ENCODE measurements at places on chromosomes 5 and 9. TPM values are rescaled to one million over a fixed set of nuclear protein-coding genes. Genes with fewer than 3 reads are reported as not detected.
A peak's percentile ranks its signal among the peaks of the same experiment; 100 is the strongest.

DNA sequence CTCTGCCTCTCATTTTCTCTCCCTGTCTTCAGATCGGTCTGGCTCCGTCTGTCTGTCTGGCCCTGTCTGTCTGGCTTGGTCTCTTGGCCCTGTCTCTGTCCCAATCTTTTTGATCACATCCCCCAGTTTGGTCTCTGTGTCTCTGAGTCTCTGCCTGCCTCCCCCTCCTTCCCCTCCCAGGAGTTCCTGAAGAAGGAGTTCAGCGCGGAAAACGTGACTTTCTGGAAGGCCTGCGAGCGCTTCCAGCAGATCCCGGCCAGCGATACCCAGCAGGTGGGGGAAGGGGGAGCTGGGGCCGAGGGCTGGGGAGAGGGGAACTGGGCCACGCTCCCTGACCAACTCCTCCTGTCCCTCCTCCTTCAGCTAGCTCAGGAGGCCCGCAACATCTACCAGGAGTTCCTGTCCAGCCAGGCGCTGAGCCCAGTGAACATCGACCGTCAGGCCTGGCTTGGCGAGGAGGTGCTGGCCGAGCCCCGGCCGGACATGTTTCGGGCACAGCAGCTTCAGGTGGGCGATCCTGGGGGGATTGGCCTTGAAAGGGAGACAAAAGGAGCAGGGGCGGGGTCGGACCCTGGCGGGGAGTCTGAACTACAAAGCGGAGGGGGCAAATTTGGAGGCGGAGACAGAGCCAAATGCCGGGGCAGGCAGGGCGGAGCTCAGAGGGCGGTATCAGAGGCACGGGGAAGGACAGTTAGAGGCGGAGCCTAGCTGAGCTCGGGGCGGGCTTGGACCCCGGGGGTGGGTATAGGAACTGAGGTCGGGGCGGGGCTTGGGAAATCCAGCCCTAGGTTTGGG is 9.0 kb downstream of the RGS14 start:
- no peak for DNase-seq

DNA sequence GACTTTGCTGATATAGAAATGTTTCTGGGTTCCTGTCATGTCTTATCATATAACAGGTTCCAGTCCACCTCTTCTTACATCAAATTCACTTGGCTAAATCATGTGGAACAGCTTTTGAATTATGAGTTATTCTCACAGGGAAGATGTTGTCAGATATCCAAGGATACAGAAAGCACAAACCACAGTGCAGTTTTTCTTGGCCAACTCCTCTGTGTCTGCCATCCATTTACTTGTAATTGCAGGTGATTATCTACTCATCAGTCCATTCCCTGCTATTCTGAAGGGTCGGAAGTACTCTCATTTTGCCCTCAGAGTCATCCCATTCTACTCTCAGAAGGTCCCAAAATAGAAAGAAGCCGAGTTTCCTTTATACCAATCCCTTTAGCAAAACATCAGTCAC is 10.0 kb downstream of the MARCHF11 start:
- DNase-seq = no peak

DNA sequence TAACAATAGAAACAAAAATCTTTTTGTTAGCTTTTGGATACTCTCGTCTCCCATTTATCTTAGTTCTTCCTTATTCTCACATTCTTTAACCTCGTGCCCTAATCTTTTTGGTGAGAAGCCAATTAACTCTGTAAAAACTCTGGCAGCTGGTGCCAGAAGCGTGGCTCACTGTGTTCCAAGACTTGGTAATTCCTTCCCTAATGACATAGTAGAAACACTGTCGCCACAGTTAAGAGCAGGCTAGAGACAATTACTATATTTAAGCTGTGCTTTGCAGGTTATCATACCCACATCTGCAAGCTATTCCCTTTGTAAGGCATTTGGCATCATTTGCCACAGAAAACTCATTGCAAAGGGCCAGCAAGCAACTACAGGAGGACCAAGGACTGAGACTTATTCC is 160.9 kb upstream of the PIK3R1 start:
- DNase-seq = no peak

DNA sequence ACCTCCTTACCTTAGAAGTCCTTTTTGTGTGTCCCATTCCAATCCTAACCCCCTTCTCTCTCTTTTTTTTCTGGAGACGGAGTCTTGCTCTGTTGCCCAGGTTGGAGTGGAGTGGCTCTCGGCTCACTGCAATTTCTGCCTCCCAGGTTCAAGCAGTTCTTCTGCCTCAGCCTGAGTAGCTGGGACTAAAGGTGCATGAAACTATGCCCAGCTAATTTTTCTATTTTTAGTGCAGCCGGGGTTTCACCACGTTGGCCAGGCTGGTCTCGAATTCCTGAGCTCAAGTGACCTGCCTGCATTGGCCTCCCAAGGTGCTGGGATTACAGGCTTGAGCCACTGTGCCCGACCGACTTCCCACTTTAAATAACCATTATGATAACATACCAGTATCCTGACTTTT is 17.5 kb downstream of the TMEM38B start:
- no peak for DNase-seq

DNA sequence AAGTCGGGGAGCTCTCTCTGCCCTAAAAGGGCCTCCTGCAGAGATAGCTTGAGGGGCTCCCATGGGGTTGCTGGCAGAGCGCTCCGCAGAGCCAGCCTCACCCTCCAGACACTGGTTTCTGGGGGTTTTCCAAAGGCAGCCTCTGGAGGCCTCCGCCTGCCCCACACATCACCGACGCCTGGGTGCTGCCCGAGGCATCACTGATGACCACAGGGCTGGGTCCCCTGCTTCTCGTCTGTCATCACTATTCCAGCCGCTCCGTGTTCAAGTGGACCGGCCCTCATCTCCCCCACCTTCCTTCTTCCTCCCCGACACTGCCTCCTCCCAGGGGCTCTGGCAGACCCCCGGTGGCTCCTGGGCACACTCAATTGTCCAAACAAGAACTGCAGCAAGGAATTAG is 64.1 kb upstream of the IRX4 start:
- DNase-seq = no peak

GRCh38 chr5:169374761-169375160 is 73.8 kb upstream of the SLIT3 start:
- DNase-seq = no peak

- DNase-seq = no peak
Observed at GRCh38 chr5:58094031-58094430, 365.9 kb downstream of the PLK2 start.

GRCh38 chr9:71363286-71363961 is 242.0 kb upstream of the TRPM3 start:
- no peak for DNase-seq

DNA sequence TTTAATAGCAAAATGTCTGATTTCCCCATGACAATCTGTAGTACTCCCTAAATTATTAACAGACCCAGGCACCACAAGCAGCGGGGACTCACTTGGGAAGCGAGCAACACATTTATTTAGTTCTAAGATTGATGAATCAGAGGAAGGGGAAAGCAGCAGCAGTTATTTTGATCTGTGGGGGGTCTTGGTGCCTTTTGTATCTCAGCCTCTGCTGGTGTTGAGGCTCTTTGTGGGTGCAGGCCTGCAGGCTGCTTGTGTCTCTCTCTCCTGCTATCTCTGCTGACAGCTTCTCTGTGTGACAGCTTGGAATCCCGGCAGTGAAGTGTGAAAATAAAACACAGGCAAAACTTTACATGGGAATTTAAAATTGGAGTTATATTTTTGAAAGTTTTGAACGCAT is 878.2 kb upstream of the DMAC1 start:
- no peak for DNase-seq

GRCh38 chr5:96870094-96871026 is 5.9 kb upstream of the ERAP2 start:
- peak; percentile 51 for DNase-seq

GRCh38 chr9:135374591-135374990 is 105.0 kb upstream of the PPP1R26 start:
- DNase-seq = no peak

- DNase-seq = no peak
Observed at GRCh38 chr9:135357863-135358551, 121.6 kb upstream of the PPP1R26 start.

Gene LYRM7
- total RNA-seq = 15.4 TPM

Gene JAKMIP2
- 5.2 TPM for total RNA-seq

Gene PCDHA12
- total RNA-seq = not detected

Gene PCDHA9
- total RNA-seq = not detected

Gene SLF1
- 27.5 TPM for total RNA-seq

Gene AFF4
- 32.6 TPM for total RNA-seq

Gene PCDHB11
- total RNA-seq = not detected

Gene GABRP
- total RNA-seq = not detected

Gene SMARCA2
- total RNA-seq = 168 TPM

Measured in activated CD8-positive, alpha-beta memory T cell treated with anti-CD3 and anti-CD28 coated beads, Interleukin-2, amount 10 ng/mL, durations not matched to agents 7 days and 5 days (primary cell).